ENCODE measurements at places on chromosomes 16 and 17.

DNA sequence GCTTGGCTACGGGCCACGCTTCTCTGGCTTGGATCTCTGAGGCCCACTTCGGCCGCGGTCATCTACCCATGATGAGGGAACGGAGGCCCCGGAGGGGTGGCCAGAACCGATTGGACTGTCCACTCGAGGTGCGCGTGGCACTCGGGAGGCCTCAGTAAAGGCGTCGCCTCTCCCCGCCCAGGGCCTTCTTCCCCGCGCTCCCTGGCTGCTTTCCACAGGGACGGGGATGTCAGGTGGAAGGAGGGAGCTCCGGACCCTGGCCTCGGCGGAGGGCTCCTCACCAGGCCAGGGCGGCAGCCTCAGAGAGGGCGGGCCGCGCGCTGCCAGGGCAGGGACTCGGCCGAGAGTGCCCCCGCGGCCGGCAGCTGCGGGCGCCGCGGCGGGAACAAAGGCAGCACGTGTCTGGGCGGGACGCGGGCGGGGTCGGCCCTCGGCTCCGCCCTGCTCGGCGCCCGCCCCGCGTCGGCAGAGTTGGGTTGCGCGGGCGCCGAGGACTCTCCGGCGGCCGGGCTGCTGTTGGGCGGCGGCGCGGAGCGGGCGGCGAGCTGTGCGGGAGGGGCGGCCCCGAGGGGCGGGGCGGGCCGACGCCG is 587 bp upstream of the CDK5R1 start:
- DNase-seq: peak; percentile 50

DNA sequence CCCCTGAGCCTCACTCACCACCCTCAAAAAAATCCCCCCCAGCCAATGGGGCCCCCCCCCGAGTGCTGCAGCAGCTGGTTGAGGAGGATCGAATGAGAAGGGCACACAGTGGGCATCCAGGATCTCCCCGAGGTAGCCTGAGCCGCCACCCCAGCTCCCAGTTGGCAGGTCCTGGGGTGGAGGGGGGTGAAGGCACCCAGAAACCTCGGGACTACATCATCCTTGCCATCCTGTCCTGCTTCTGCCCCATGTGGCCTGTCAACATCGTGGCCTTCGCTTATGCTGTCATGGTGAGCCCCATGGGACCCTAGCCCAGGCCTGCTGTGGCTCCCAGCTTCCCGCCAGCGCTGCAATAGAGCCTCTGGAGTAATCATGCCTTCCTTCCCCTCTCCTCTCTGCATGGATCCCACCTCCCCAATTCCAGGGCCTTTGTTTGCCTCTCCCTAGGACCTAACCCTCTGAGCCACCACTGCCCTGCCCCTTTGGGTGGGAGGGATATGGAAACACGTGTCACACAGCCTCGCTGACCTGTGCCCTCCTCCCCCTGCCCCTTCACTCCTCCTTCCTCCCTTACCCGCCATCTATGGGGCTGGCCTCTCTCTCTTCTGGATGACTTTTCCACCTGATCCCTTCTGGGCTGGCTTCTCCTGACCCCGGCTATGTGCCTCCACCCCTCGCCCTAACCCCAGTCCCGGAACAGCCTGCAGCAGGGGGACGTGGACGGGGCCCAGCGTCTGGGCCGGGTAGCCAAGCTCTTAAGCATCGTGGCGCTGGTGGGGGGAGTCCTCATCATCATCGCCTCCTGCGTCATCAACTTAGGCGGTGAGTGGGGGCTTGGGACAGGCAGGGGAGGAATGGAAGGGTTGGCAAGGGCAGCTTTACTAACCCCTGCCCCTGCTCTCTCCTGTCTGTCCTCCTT is 1.9 kb downstream of the PRRT2 start:
- no peak for DNase-seq

GRCh38 chr16:57349212-57350031 is 9.2 kb upstream of the CCL22 start:
- no peak for DNase-seq

- DNase-seq: no peak
Measured at GRCh38 chr16:30834130-30834740, 47.2 kb upstream of the ZNF629 start.

DNA sequence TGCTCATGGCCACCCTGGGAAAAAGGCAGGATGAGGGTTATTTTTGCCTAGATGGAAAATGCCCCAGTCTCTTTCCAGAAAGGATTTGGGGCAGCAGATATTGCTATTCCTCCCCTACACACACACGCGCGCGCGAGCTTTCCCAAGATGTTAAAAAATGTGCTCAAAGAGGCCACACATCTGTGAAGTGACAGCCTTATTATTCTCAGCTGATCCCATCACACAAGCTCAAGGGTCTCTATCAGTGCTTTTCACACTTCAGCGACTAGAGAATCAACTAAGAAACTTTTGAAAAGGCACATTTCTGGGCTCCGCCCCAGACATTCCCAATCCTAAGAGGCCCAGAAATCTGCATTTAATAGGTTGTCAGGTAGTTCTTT is 5.7 kb upstream of the RAB5C start:
- DNase-seq: no peak

All from activated CD4-positive, alpha-beta T cell treated with anti-CD3 and anti-CD28 coated beads, Interleukin-2, Interleukin-4, amounts not matched to agents 100 ng/mL and 50 ng/mL, durations not matched to agents 16 hours and 8 hours (primary cell).